ENCODE measurements at places on chromosomes 2 and 18.

- peak; percentile 54 for DNase-seq
Observed at GRCh38 chr2:146317959-146318358, 1526.9 kb upstream of the ACVR2A start.

- DNase-seq: no peak
Observed at GRCh38 chr2:241240320-241241004, 52.0 kb downstream of the ANO7 start.

DNA sequence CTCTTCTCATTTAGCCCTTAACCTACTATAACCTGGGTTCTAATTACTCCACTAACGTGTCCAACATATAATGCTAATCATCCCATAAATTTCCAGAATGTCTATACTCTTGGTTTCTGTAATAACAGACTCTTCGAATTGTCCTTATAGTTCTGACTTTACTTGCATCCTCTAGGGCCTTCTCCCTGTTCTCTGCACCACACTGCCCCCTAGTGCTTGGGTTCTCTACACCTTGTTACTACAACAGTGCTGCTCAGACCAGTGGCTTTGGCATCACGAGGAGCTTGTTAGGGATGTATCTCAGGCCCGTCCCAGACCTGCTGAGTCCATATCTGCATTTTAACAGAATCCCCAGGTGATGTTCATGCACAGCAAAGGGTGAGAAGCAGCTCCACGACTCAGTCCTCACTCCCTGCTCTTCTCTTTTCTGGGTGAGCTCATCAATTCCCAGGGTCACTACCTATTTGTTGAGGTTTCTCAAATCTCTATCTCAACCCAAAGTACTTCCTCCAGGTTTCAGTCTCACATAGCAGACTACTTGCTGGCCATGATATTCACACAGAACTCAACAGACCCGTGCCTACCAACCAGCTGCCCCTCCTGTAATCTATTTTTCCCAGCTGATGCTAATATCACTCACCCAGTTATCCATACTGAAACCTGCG lies 14.5 kb upstream of the DDX1 start:
- DNase-seq: peak; percentile 66

DNA sequence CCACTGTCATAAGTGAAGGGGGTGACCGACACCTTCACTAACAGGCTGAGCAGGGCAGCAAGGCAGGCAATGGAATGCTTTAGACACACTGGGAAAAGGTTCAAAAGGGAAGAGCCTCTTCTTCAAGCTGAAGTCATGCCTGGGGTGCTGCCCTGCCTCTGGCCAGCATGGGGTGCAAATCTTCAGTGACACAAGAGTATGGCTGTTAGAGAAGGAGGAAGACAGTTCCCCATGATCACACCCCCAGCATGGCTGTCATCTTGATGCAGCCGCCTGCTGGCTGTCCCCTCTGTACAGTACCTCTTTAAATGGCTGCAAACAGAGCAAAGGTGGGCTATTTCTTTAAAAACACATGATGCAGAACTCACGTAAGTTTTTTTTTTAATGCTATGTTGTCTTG lies 71.9 kb downstream of the INPP4A start:
- DNase-seq: no peak

DNA sequence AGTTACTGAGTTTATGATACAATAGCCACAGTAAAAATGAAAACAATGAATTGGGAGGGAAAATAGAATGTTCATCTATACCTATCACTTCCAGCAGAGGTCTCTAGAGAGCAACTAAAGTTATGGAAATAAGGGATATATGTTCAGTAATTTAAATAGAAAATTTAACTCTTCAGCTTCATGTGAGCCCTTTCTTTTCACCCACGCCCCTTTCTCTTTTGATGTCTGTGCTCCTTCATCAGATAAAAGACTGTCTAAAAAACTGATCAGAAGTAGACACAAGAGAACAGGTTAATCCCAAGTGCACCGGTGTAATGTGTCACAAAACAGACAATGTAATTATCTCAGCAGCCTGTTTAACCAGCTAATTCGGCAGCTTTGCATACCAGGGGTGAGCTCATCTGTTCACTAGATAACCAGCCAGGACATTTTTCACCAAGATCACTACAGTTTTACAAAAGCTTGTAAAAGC lies 238.5 kb upstream of the ERBB4 start:
- peak; percentile 52 for DNase-seq

DNA sequence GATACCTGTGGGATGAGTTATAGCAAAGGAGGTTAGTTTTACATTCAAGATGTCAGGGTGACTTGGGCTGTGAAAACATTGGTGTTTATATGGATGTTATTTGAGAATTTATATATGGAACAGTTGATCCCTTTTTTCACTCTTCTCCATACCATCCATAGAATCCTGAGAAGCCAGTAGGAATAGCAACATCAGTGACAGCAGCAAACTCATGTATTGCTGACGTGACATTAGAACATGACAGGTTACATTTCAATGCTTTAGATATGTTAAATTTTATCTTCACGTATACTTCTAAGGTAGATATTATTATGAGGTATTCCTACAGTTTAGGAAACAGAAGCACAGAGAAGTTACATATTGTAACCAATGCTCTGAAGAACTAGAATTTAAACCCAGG lies 745.2 kb upstream of the GCFC2 start:
- no peak for DNase-seq
